ENCODE measurements at places on chromosomes 1 and 21.

DNA sequence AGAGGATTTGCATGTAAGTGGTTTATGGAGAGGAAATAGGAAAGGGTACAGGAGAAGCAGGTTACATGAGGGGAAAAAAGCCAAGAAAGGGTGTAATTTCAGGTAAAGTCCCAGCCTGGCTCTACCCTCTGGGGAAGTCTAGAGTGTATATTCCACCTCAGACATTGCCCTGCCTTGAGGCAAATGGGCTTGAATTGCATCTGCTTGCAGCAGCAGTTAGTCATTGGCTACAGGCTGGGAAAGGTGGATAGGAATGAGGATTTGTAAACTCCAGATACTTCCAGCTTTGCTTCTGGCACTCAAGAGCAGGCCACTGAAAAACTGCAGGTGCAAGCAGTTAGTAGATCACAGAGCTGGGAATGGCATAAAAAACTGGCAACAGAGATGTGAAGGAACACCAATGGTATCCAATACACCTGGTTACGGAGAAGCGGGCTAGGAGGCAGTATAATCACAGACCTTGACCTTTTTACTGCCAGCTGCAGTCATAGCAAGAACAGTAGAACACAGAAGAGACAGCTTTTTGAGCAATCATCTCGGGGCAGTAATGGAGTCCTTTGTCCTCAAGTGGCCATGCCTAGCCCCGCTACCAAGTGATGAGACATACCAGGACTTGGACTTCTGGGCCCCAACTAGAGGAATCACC, 226.9 kb upstream of the NRIP1 start:
- DNase-seq: no peak

- no peak for DNase-seq
Observed at GRCh38 chr1:198500096-198500495, 40.4 kb downstream of the ATP6V1G3 start.

GRCh38 chr1:237953238-237953637, 62.5 kb upstream of the ZP4 start:
- DNase-seq: no peak

DNA sequence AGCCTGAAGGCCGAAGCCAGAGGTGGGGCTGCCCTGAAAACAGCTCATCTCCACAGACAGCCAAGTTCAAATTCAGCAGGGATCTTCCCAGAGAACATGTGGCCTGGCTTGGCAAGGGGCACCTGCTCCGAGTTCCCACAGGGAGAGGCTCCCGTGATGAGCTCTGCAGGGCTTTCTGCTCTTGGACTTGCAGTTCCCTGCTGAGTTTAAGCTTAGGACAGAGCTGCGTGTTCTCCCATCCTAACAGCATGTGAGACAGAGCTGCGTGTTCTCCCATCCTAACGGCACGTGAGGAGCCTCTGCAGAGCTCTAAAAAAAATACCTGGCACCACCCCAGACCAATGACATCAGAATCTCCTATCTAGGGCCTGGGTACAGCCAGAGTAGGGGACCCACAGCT, 113.0 kb upstream of the VAMP3 start:
- no peak for DNase-seq
